ENCODE measurements at places on chromosomes 16 and 17. TPM values are rescaled to one million over a fixed set of nuclear protein-coding genes. Genes with fewer than 3 reads are reported as not detected.

The CFDP1 gene
- total RNA-seq, result 43.1 TPM

The CFAP52 gene
- not detected for total RNA-seq

The KRT28 gene
- total RNA-seq, result not detected

The CTRL gene
- 1.3 TPM for total RNA-seq

- no peak for DNase-seq
These were observed 4.1 kb downstream of the MGAT5B start for GRCh38 chr17:76872221-76872873.

DNA sequence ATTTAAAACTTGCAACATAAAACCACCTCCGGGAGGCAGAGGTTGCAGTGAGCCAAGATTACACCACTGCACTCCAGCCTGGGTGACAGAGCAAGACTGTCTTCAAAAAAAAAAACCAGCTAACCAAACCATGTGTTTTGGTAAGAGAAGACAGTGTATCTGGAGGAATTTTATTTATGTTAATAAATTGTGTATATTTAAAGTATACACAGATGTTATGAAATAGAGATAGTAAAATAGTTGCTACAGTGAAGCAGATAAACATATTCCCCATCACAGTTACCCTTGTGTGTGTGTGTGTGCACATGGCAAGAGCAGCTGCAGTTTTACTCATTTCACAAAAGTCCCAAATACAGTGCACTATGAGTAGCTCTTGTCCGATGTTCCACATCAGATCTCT is 54.8 kb upstream of the CRISPLD2 start:
- DNase-seq, result no peak

GRCh38 chr17:19876529-19877161 is 8.9 kb upstream of the ULK2 start:
- no peak for DNase-seq

GRCh38 chr16:5459863-5460262 is 362.3 kb upstream of the EEF2KMT start:
- no peak for DNase-seq

DNA sequence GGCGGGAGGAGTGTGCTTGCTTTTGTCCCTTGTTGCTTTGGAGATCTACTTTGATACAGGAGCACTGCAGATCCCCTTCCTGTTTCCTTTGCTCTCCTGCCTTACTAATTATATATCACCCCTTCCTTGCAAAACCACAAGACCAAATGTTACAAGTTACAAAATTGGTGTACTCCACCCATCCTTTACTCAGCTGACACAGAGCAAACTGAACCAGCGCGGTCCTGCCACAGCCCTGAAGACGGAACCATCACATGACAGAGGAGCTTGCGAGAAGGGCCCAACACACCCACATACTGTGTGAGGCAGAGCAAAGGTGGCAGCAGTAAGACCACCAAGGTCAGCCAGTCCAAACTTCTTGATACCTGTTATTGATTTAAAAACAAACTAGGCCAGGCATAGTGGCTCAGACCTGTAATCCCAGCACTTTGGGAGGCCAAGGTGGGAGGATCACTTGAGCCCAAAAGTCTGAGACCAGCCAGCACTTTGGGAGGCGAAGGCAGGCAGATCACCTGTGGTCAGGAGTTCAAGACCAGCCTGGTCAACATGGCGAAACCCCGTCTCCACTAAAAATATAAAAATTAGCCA is 33.2 kb downstream of the CYTH1 start:
- DNase-seq, result no peak

- no peak for DNase-seq
These were observed 2.4 kb downstream of the ZNF768 start for GRCh38 chr16:30523768-30524574.
